ENCODE measurements at places on chromosomes 2 and 18.

- H3K4me3 ChIP-seq: peak overlapping the region; percentile 60
- peak overlapping the region; percentile 72 for H3K27ac ChIP-seq
- H3K27me3 ChIP-seq: no peaks in the 10 kb centered on the region
- peaks cover 8% of the 10 kb centered on the region for H3K4me1 ChIP-seq
Observed at GRCh38 chr2:159904959-159905305, 106.9 kb upstream of the CD302 start.

DNA sequence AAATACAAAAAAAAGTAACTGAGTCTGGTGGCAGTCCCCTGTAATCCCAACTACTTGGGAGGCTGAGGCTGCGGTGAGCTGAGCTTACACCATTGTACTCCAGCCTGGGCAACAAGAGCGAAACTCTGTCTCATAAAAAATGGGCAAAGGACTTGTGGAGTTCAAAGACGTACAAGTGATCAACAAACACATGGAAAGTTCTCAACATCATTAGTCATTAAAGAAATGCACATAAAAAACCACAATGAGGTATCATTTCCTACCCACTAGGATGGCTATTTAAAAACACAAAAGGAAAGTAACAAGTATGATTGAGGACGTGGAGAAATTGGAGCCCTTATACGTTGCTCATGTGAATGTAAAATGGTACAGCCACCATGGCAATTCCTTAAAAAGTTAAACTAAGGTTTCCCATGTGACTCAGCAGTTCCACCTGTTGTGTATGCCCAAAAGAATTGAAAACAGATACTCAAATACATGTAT is 52.3 kb downstream of the RAB10 start:
- no peak overlapping the region for H3K4me3 ChIP-seq
- H3K27me3 ChIP-seq: no peaks in the 10 kb centered on the region
- no peaks in the 10 kb centered on the region for H3K36me3 ChIP-seq
- no peaks in the 10 kb centered on the region for H3K4me1 ChIP-seq

DNA sequence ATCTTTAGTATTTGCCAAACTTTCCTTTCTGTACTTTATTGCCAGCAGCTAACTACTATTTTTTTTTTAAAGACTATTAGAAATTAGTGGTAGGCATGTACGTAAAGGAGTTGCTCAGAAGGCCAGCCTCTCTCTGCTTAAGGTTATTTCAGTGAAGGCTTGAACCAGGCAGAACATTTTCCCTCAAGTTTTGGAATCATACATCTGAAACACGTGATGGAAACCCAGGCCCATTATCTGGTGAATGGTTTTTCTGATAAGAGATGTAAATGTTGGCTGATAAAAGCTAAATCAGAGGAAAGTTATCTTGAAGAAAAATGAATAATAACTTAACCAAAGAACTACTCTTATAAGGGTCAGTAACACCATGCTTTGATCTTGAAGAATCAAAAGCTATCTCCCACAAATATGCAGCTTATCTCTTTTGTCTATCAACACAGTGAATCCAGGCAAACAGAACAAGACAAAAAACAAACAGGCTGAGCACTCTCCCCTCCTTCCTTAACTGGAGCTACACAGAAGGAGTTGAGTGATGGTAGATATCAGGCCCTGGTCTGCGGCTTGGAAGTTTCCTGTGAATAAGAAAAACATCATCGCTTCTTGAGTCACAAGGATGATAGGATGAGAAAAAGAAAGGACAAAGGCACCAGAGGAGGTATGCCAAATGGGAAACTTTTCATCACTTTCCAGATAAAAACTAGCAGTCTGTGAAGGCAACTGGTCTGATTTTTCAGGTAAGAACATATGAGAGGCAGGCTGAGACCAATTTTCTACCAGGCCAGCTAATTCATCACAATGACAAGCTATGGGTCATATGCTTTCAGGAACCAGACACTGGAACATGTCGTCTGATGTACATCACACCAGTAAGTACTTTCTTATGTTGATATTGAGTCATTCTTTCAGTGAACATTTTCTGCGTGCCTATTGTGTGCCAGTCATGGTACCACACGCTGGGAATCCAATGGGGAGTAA is 88.4 kb upstream of the STK17B start:
- no peaks in the 10 kb centered on the region for H3K36me3 ChIP-seq
- no peak overlapping the region for H3K4me3 ChIP-seq
- H3K4me1 ChIP-seq: no peaks in the 10 kb centered on the region
- no peaks in the 10 kb centered on the region for H3K27me3 ChIP-seq
- no peak for DNase-seq

DNA sequence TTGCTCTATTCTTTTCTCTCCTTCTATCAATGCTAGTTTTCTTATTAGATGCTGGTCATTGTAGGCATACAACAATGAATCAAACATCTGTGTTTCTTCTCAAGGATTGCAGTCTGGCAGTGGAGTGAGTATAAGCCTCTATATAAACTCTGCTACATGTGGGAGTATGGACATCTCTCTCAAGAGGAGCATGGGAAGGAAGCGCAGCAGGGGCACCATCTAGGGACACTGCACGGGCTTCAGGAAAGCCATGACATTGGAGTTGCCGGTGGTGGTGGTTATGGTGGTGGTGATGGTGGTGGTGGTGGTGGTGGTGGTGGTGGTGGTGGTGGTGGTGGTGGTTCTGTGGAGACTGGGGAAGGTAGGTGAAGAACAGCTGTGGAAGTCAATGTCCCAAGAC is 462.6 kb downstream of the RNF144A start:
- no peak overlapping the region for H3K4me3 ChIP-seq
- no peaks in the 10 kb centered on the region for H3K36me3 ChIP-seq
- no peak overlapping the region for H3K27ac ChIP-seq
- DNase-seq: no peak
- no peaks in the 10 kb centered on the region for H3K27me3 ChIP-seq

GRCh38 chr18:74876630-74877243 is 279.1 kb downstream of the ZNF407 start:
- no peak overlapping the region for H3K27ac ChIP-seq
- DNase-seq: no peak
- peaks cover 17% of the 10 kb centered on the region for H3K36me3 ChIP-seq
- H3K27me3 ChIP-seq: no peaks in the 10 kb centered on the region
- no peak overlapping the region for H3K4me3 ChIP-seq
- H3K4me1 ChIP-seq: no peaks in the 10 kb centered on the region

- H3K36me3 ChIP-seq: peaks cover 28% of the 10 kb centered on the region
- no peaks in the 10 kb centered on the region for H3K27me3 ChIP-seq
- H3K4me3 ChIP-seq: no peak overlapping the region
- no peak overlapping the region for H3K27ac ChIP-seq
- no peaks in the 10 kb centered on the region for H3K4me1 ChIP-seq
Observed at GRCh38 chr2:200435379-200435778, 74.5 kb downstream of the KCTD18 start.

DNA sequence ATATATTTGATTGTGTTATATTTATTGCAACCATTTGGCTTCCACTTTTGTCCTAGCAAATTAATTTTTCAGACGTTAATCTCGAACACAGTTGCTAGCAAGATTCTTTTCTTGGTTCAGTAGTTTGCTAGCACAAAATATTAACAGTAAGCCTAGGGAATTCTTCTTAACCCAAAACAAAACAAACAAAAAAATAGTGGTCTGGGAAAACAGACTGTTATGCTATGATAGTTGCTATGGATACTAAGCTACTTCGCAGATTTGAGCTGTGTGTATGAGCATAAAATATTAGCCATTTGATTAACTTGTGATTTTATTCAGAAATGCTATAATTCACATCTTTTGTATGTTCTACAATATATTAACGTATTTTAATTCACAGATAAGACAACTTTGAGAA is 541.5 kb upstream of the NETO1 start:
- H3K27me3 ChIP-seq: no peaks in the 10 kb centered on the region
- no peak overlapping the region for H3K4me3 ChIP-seq
- DNase-seq: no peak
- H3K4me1 ChIP-seq: no peaks in the 10 kb centered on the region

- no peaks in the 10 kb centered on the region for H3K36me3 ChIP-seq
- H3K4me1 ChIP-seq: no peaks in the 10 kb centered on the region
- no peak overlapping the region for H3K27ac ChIP-seq
- H3K27me3 ChIP-seq: no peaks in the 10 kb centered on the region
- no peak for DNase-seq
Observed at GRCh38 chr2:13115643-13116042, 398.9 kb downstream of the TRIB2 start.

- no peak overlapping the region for H3K27ac ChIP-seq
- H3K4me3 ChIP-seq: no peak overlapping the region
- no peak for DNase-seq
- H3K27me3 ChIP-seq: no peaks in the 10 kb centered on the region
- H3K4me1 ChIP-seq: no peaks in the 10 kb centered on the region
Observed at GRCh38 chr2:237752761-237753165, 45.8 kb upstream of the RBM44 start.

GRCh38 chr2:128752691-128753263 is 434.1 kb upstream of the HS6ST1 start:
- H3K36me3 ChIP-seq: no peaks in the 10 kb centered on the region
- H3K4me3 ChIP-seq: no peak overlapping the region
- DNase-seq: no peak
- no peak overlapping the region for H3K27ac ChIP-seq

GRCh38 chr2:120381192-120381591 is 35.3 kb downstream of the INHBB start:
- no peaks in the 10 kb centered on the region for H3K36me3 ChIP-seq
- H3K4me1 ChIP-seq: no peaks in the 10 kb centered on the region

- no peak overlapping the region for H3K27ac ChIP-seq
- H3K4me1 ChIP-seq: peaks cover 17% of the 10 kb centered on the region
- DNase-seq: no peak
- H3K27me3 ChIP-seq: no peaks in the 10 kb centered on the region
Observed at GRCh38 chr18:62426191-62426488, 96.7 kb upstream of the ZCCHC2 start.

- H3K4me1 ChIP-seq: no peaks in the 10 kb centered on the region
- H3K4me3 ChIP-seq: no peak overlapping the region
- no peak overlapping the region for H3K27ac ChIP-seq
- no peaks in the 10 kb centered on the region for H3K27me3 ChIP-seq
Observed at GRCh38 chr2:28507796-28508764, 12.2 kb downstream of the PLB1 start.

DNA sequence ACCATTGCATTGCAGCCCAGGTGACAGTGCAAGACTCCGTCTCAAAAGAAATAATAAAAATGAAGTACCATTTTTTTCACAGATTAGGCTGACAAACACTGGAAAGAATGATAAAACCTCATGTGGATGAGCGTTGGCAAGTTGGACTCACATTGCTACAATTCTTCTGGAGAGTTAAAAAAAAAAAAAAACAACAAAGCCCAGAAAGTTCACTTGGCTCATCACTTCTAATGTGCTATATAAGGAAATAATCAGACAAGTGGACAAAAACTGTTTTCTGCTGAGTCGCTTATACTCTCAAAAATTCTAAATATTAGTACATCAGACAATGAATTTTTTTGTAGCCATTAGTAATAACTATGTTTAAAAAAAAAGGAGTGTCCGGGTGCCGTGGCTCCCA is 38.4 kb downstream of the PKP4 start:
- H3K36me3 ChIP-seq: no peaks in the 10 kb centered on the region
- H3K4me1 ChIP-seq: peaks cover 16% of the 10 kb centered on the region
- H3K4me3 ChIP-seq: no peak overlapping the region

DNA sequence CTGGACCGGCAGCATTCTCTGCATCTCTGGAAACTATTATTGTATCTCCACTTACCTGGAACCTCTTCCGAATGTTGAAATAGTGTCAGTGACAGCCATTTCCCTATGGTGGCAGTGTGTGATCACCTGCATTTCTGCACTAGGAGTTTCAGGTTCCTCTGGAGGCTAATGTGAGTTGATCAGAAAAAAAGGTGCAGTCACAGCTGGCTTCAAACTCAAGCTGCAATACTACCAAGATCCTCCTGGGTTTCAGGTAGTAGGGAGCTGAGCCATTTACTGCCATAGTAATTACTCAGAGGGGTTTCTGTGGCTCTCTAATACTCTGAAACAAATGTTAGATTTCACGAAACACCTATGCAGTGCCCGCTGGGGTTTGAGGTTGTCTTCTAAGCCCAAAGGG is 183.5 kb upstream of the OSR1 start:
- no peak overlapping the region for H3K4me3 ChIP-seq
- no peak overlapping the region for H3K27ac ChIP-seq
- H3K36me3 ChIP-seq: no peaks in the 10 kb centered on the region
- no peaks in the 10 kb centered on the region for H3K4me1 ChIP-seq
- no peak for DNase-seq

- DNase-seq: no peak
- H3K27ac ChIP-seq: no peak overlapping the region
- H3K4me3 ChIP-seq: no peak overlapping the region
- H3K4me1 ChIP-seq: no peaks in the 10 kb centered on the region
Observed at GRCh38 chr2:2796207-2796606, 465.1 kb upstream of the MYT1L start.

GRCh38 chr2:24824966-24825882 is 32.0 kb downstream of the CENPO start:
- H3K4me3 ChIP-seq: no peak overlapping the region
- H3K27me3 ChIP-seq: no peaks in the 10 kb centered on the region
- H3K36me3 ChIP-seq: peaks cover 75% of the 10 kb centered on the region
- DNase-seq: no peak
- no peak overlapping the region for H3K27ac ChIP-seq

- DNase-seq: peak; percentile 35
- H3K27ac ChIP-seq: peak overlapping the region; percentile 47
- H3K27me3 ChIP-seq: no peaks in the 10 kb centered on the region
- peak overlapping the region; percentile 11 for H3K4me3 ChIP-seq
- H3K4me1 ChIP-seq: peaks cover 17% of the 10 kb centered on the region
Observed at GRCh38 chr18:23259701-23260681, 124.7 kb downstream of the CABLES1 start.

- peak overlapping the region; percentile 76 for H3K27ac ChIP-seq
- no peaks in the 10 kb centered on the region for H3K27me3 ChIP-seq
- H3K4me3 ChIP-seq: peak overlapping the region; percentile 1
- H3K4me1 ChIP-seq: peaks cover 91% of the 10 kb centered on the region
- no peak for DNase-seq
- no peaks in the 10 kb centered on the region for H3K36me3 ChIP-seq
Observed at GRCh38 chr2:177243073-177243472, 21.5 kb downstream of the NFE2L2 start.

DNA sequence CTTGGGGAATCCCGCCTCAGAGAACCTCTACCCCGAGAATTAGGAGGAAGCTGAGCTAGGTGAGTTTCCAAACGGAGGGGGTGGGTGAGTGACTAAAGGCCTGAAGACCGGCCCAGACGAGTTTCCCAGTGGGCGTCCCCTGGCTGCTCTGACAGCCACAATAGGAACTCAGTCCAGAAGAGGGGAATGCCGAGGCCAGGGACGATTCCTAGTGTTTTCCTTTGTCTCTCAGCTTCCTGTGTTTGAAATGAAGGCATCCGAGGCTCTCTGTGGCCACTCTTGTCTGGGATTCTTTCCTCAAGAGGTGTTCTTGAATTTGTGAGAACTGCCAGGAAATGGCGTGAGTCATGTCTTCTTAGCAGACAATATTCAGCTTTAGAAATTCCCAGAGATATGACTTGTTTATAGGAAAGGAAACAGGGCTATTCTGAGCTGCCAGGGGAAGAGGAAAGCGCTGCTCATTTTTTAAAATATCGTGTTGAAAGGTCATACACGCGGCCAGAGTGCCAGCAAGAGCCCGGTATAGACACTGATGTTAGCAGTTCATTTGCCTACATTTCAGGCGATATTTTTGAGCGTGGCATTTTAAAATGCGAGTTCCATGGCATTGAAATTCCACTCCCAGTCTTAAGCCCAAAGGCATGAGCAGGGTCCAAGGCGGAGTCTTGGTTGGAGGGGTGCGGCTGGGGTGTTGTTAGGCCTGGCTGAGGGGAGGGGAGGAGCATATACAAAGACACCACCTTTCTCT is 169.1 kb upstream of the KLF7 start:
- H3K27ac ChIP-seq: peak overlapping the region; percentile 87
- peak; percentile 14 for DNase-seq
- H3K4me3 ChIP-seq: peak overlapping the region; percentile 42
- no peaks in the 10 kb centered on the region for H3K4me1 ChIP-seq

GRCh38 chr2:15122915-15123314 is 438.2 kb downstream of the NBAS start:
- no peaks in the 10 kb centered on the region for H3K27me3 ChIP-seq
- no peaks in the 10 kb centered on the region for H3K4me1 ChIP-seq
- H3K27ac ChIP-seq: no peak overlapping the region
- H3K4me3 ChIP-seq: no peak overlapping the region

Measured in tibial nerve (tissue), 4 donors.